ENCODE measurements at places on chromosomes 13 and 19.

- DNase-seq, result no peak
Measured at GRCh38 chr13:21344662-21345176, 114.4 kb downstream of the ZDHHC20 start.

GRCh38 chr19:6374711-6375410, 872 bp downstream of the PSPN start:
- DNase-seq, result no peak

- no peak for DNase-seq
Measured at GRCh38 chr13:32537580-32538142, 934 bp downstream of the N4BP2L2 start.

DNA sequence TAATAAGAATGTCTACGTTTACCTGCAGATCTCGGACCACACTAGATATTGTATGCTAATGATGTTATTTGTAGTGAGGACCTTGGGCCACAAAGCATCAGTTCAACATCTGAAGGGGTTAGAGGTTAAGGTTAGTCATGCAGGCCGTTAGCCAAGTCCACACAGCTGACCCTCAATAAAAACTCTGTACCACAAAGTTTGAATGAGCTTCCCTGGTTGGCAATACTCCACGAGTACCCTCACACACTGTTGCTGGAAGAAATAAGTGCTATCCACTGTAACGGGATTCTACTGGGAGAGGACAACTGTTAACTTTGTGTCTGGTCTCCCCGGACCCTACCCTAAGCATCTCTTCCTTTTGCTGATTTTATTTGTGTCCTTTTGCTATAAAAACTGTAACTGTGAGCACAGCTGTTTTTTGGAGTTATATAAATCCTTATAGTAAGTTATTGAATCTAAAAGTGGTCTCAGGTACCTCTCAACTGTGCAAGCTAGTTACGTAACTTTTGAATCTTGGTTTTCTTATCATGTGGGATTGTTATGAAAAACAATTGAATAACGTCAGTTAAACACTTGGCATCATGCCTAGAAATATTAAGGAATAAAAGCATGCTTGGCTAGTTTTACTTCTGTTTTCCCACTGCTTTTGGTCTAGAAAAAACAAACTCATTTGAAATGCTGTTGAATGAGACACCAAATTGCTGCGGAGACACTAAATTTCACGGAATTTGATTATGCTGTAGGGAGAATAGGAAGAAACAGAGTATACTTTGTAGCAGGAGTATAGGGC, 181.5 kb downstream of the DNAJC3 start:
- DNase-seq, result no peak

DNA sequence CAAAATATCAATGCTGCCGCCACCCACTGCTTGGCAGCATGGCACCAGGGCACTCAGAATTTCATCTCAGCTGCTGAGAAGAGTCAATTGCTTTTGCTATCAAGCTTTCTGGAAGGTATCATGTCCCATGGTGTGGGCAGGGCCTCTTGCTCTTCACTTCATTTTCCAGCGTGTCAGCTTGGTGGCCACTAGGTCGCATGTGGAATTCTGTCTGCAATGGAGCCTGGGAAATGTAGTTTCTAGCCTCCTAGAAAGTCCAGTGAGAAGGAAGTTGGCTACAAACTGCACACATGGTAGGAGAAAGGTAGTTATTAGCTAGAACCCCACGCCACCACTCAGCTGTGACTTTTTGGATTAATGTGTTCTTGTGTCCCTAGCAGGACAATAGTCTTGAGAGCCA, 105.3 kb downstream of the MYO16 start:
- DNase-seq, result no peak

GRCh38 chr19:38667661-38668171, 20.3 kb downstream of the ACTN4 start:
- no peak for DNase-seq

GRCh38 chr19:48742096-48742495, 1.7 kb upstream of the RASIP1 start:
- no peak for DNase-seq

DNA sequence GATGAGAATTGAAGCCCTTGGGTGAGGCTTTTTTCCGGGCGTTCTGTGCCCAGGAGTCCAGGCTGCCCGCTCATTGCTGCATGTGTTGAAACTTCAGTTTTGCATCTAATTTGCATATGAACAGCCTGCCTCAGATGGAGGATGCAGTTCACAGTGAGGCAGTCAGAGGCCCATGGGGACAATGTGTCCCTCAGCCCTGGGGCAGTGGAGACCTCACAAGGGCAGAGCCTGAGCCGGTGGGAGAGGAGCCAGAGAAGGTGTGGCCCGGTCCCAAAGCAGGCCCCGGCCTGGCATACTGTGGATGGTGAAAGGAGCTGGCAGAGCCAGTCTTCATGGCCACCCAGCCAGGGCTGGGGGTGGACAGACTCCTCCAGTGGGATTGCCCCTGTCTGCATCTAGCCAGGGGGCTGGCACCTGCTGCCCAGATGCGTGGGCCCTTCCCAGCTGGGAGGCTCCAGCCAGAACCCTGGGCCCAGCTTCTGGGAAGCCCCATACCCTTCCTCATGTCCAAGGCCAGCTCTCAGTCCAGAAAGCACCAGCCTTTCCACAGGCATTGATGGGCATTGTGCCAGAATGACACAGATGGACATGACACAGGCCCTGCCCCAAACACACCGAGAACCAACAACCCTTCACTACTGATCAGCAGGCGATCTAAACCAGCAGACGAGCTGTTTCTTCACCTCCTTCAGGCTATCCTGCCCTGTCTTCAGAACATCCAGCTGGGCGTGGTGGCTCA, 32.9 kb upstream of the KCTD15 start:
- DNase-seq, result no peak

DNA sequence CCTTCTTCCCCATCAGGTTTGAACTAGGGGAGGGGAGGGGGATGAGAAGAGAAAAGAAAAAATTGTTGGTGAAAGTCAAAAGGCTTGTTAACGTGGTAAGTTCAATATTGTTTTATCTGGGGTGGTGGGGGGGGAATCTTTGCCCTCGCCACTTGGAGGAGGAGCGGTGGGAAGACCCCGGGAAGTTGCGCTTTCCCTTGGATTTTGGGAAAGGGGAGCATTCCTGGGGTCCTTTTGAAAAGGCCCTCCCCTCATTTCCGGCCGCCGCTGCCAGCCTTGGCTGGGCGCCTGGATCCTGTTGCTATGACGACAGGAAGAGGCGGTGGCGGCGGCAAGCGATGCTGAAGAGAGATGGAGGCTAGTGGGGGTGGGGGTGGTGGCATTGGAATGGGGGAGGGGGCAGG, 4.6 kb upstream of the CACNG8 start:
- DNase-seq, result peak; percentile 24

GRCh38 chr13:31528176-31528575, 211.2 kb upstream of the RXFP2 start:
- DNase-seq, result no peak

- peak; percentile 41 for DNase-seq
Measured at GRCh38 chr13:20160306-20161274, at the start of gene GJA3. TSS of gene GJA3 (minus strand) at chr13:20161052. CDS start at chr13:20143288, 17,764 bp downstream.

DNA sequence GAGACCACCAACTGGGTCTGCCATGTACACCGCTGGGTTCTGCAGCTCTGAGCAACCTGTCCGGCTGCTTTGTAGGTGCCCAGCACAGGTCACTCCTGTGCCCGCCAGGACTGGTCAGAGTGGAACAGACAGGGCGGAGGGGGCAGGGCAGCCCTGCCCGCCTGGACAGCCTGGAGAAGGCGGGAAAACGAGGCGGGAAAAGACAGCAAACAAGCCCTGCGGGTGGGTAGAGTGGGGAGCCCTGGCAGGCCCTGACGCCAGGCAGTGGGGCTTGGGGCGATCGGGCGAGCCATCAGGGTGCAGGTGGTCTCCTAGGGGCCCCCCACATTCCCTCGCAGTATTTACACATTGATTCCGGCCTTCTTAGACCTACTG, 533 bp upstream of the UHRF1 start:
- DNase-seq, result no peak

GRCh38 chr19:28242317-28242927, 970.5 kb downstream of the UQCRFS1 start:
- DNase-seq, result no peak

DNA sequence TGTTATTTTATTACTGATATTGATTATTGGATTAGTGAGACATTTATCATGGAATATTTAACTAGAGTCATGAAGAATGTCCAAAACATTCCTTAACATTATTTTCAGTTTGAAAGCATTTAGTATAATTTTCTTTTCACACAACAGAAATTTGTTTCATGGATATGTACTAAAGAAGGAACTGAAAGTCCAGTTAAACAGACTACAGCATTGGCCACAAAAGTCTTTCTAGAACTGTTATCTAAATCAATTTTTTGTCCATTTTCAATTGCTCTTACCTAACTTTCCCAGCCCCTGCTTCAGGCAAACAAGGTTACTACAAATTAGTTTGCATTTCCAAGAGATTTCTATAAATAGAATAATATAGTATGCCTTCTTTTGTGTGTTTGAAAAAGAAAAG, 1018.0 kb upstream of the PCDH20 start:
- DNase-seq, result no peak

DNA sequence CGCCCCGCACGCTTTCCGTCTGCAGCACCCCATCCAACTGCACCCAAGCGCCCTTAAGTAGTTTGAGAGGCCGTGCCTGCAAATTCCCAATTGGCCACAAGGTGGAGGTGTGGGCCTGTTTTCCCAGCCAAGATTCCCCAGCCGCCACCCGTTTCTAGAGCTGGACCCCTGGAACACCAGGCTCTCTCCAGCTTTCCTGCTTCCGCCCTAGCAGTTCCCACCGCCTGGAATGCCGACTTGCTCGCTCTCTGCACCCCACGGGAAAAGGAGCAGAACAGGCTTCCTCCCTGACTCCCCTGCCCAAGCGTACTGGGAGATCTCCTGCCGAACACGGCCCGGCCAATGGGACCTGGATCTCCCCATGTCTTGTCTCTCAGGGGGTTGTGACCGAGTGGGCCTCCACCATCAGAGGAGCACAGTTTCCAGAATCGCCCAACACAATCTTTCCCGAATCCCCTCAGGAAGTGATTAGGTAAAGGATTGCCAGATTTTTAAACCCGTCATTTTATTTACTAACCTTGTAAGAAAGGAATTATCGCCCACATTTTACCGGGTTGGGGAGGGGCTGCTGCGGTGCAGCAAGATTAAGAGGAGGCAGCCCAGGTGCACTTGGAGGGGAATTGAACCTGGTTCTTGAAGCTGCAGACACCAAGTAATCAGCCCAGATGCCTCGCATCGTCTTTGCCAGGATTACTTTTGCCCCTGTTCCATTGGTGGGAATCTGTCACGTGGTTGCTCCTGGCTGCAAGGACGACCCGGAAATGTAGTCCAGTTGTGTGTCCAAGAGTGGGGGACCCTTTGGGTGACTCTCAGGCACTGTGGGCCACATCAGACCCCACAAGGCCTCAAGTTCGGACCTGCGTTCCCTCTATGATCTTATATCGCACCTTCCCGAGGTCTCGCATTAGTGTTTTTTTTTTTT, 3.5 kb upstream of the NAPSA start:
- DNase-seq, result peak; percentile 68

Measured in caudate nucleus (tissue), 63 donors.